AG10803 (cell line): ENCODE measurements at places on chromosomes 7 and 10.

DNA sequence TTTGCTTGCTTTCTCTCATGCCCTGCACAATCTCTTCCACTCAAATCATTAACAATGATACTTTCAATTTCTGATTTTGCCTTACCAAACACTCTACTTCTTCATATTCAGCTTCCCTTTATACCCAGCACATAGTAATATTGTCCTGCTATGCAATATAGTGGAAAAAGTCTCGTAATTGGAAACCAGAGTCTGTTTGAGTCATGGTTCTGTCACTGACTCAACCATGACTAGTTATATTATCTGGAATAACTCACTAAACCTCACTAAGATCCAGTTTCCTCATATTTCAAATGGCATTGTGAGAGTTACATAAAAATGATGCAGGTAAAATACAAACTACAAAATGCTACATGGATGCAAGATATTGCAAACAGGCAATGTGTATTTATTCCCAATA is 98.5 kb upstream of the LRRTM3 start:
- peak; percentile 40 for DNase-seq

GRCh38 chr10:56632537-56632936 is 271.5 kb upstream of the ZWINT start:
- DNase-seq = no peak

- no peak for DNase-seq
Observed at GRCh38 chr10:56383806-56384205, 22.7 kb upstream of the ZWINT start.

DNA sequence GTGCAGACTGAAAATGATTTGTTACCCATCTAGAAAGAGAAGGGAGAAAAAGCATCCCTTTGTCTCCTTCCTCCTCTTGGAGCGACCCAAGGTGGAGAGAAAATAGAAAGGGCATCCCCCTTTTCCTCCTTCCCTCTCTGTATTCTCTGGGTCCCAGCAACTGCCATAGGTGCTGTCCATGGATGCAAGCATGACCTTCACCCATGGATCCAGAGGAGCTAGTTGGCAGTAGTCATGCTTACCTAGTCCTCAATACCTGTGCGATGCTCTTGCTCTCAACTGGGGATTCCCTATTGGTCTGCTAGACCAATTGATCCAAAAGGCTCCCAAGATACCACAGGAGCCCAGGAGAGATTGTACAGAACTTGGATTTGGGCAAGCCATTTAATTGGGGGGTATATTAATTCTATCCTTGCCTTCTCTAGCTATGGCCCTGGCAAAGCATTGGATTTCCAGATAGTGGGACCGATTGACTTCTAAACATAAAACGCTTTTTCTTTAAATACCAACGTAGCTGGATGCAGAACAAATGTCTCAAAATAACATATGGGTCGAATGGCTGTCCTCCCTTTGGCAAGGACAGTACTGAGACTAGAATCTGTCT is 547.8 kb upstream of the IGFBP3 start:
- peak; percentile 18 for DNase-seq

- peak; percentile 50 for DNase-seq
Observed at GRCh38 chr7:76292213-76292573, 10.3 kb upstream of the HSPB1 start.

- DNase-seq = no peak
Observed at GRCh38 chr10:79084972-79085597, 16.3 kb downstream of the ZMIZ1 start.

DNA sequence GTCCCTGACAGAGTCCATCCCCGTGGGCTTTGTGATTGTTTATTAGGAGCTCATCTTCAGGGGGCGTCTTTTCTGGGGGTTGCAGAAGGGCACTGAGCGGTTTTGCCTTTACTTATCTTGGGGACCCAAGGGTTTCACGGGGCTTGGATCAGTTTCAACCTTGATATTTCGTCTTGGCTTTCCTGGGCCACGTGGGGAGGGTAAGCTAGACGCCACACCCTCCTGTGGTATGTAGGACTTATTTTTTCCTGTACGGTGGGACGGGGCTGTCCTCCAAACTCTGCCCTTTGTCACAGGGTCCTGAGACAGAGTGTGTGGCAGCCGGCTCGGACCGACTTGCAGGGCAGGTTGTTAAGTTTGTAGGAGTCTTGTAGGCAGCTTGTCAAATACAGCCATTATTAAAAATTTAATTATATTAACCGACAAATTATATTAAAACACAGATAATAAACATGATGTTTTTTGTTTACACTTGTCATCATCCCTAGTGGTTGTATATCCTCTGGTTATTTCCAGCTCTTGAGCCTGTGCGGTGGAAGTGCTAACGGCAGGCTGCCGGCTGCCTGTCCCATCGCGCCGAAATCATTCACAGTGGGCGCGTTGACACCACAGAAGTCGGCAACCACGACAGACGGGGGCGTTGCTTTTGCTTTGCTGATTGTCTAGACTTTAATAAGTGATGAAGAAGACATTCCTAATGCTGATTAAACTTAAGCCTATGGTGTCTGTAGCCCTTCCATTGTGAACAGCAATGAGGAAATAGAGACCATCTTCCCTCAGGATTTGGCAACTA is 193.2 kb downstream of the DNAJB6 start:
- no peak for DNase-seq

DNA sequence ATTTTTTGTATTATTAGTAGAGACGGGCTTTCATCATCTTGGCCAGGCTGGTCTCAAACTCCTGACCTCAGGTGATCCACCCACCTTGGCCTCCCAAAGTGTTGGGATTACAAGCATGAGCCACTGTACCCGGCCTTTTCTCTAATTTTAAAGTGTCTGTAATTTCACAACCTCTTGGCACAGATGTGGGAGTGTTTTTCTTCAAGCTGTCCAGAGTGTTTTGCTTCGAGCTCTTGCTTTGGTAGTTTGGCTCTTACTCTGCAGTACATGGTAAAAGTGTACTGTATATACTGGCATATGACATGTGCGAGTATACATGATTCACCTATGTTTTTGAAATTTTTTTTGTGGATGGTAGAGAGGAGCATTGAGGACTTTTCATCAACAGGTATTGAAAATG is 9.8 kb downstream of the SRGN start:
- DNase-seq = no peak

- no peak for DNase-seq
Observed at GRCh38 chr10:4688601-4689000, 137.4 kb upstream of the AKR1E2 start.

- DNase-seq = no peak
Observed at GRCh38 chr10:26291721-26292480, 75.3 kb downstream of the GAD2 start.

GRCh38 chr10:5588080-5588453 is 63.3 kb downstream of the CALML3 start:
- DNase-seq = no peak

DNA sequence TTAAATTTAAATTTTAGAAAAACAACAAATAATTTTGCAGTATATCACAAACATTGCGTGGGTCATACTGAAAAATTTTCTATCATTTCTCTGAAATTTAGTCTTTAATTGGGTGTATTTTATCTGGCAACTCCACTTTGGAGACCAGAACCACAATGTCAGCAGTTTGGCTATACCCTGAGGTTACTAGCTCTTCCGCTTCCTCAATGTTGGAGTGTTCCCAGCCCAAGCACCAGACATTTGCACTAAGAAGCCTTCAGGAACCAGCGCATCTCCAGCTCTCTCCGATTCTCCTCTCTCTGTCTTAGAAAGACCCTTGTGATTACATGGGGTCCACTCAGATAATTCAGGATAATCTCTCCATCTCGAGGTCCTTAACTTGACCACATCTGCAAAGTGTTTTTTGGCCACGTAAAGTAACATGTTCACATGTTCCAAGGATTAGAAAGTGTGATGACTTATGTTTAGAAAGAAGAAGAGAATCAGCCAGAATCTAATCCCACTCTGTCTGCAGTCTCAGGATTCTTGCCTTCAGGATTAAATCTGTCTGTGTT is 43.1 kb upstream of the ADRB1 start:
- DNase-seq = no peak

GRCh38 chr10:104327745-104328645 is 10.3 kb downstream of the ITPRIP start:
- DNase-seq = peak; percentile 81

DNA sequence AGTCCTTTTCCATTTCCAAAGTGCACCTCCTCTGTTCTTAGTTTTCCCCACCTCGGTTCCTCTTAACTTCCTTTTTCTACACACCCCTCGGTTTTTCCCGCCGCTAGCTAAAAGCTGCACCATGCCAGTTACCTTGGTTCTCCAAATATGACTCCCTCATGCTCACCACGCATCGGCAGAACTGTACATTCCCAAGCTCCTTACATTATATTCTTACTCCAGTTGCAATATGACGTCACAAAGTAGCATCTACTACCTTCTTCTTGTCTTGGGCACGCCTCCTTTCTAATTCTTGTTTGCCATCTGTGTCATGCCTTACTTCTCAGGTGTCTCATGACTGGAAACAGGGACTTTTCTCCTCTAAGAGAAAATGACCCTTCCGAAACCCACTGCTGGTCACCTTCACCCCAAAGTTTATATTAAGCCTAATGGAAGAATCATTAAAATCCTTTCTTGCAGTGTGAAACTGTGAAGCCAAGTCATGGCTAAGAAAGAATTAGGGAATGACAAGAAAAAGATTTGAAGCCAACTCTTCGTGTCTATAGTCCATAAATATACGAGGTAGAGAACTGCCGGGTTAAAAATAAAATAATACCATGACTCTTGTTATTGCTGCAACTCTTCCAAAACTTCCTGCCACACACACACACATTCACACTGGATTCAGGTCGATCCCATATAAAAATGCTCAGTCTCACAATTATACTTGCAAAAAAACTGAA is 1.7 kb downstream of the ESYT2 start:
- peak; percentile 41 for DNase-seq

GRCh38 chr7:87561702-87562101 is 39.0 kb downstream of the ABCB1 start:
- no peak for DNase-seq

DNA sequence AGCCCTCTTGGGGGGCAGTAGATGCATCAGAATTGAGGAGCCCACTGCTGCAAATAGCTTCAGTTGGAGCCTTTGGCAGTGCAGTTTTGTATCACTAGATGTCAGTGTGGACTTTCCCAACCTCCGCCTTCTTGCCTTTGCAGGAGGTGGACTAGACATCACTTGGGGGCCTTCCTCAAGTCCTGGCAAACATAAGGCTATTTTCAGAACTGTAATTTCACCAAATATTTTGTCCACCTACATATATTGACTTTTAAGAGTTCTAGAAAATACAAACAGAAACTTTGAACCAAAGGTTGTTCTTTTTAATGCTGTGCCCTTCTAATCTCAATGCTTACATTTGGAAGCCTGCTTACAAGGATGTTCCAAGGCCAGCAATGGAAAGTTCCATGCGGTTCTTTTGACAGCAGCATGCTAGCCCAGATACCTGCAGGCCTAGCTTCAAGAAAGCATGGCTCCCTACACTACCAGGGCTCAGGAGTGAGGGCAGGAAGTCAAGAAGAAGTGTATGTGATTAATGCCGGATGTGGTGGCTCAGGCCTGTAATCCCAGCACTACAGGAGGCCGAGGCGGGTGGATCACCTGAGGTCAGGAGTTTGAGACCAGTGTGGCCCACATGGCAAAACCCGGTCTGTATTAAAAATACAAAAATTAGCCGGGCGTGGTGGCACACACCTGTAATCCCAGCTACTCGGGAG is 8.0 kb upstream of the ZNRF2 start:
- DNase-seq = peak; percentile 54

- no peak for DNase-seq
Observed at GRCh38 chr10:8063128-8063908, 8.8 kb downstream of the GATA3 start.

DNA sequence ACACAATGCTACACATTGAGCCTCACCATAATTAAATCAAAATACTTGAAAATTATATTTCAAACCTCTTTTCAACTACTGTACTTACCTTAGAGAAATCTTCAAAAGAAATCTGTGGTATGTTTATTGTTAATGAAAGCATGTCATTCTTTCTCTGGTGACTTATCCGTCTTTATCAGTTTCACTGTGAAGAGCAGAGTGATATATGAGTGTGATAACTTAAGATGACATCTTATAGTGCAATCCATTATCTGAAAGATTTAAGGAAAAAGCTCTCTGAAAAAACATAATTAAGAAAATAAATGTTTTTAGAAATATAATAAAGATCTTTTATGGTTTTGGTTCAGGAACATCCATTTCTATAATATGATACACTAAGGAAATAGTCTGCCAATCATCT is 911.6 kb upstream of the C7orf33 start:
- DNase-seq = no peak

DNA sequence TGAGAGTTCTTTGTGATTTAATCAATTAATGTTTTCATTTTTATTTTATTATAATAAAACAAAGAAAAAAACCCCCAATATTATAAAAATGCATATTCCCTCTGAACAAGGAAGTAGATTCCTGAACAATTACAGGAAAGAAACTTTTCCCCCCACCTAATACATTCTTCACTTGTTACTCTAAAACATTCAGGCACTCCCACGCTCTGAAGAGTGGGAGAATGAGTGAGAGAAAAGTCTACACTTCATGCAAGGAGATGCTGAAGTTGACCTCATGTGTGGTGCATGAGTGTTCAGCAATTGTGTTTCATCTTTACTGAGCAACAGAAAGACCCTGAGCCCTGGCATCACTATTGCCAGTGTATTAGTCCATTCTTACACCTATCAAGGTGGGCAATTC is 244.2 kb upstream of the IGFBP3 start:
- DNase-seq = peak; percentile 71

DNA sequence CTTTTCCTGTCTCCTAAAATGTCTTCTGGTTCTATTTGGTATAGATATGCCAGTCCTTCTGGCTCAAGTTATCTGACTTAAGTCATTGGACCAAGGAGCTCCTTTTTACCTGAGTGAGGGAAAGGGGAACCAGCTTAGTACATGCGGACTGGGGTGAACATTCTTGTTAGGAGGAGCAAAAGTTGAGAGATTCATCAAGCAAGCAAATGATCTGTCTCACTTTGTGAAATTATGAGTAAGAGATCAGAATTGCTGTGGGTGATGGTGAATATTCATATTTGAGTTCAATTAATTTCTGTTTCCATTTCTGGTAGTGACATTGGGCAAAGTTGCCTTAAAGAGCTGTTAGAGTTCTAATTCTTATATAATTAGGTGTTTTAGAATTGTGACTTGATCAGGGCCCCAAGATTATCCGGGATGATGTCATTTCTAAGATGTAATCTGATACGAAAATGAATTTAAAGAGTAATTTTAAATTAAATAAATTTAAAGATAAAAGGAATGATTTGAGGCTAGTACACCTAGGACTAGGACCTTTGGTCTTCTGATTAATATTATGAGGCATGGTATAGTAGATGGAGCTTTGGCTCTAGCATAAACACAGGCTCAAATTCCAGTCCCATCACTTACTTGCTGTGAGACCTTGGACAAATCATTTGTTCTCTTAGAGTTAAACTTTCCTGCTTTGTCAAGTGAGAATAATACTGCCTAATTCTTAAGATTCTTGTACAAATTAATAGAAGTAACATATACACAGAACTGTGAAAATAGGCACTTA is 60.4 kb upstream of the STRIP2 start:
- DNase-seq = no peak

- DNase-seq = peak; percentile 25
Observed at GRCh38 chr7:12540850-12541249, 29.7 kb upstream of the SCIN start.
